Adipocyte (in vitro differentiated cells): ENCODE measurements at places on chromosomes 3 and 15.

DNA sequence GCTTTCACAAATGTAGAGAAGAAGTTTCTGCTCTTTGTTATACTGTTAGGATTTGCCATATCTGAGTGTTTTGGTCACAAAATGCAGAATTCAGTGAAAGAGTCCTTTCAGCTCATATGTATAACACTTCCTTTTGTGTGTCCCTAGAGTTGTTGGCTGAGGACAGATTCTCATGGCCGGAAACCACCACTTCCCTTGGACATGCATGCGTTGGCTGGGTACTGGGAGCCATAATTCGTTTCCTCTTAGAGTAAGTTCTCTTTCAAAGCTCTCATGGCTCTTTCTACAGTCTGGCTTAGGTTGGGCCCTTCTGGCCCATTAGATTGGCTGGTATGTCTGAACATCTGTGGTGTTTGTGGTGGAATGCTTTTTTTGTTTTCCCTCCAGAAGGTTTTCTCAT, 298.5 kb downstream of the DIPK2A start:
- DNase-seq = no peak

DNA sequence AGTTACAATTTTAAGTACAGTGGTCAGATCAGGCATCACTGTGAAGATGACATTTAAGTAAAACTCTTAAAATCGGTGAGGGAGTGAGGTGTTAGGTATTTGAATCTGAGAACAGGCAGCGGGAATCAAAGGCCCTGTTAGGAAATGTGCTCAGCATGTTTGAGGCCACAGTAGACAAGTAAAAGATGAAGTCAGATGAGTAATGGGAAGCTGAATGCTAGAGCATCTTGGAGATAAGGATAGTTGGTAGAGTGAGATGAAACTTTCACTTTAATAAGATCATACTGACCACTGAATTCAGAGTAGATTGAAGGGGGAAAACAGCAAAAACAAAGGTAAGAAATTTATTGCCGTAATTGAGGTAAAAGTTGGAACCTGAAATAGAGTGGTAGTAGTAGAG, 61.6 kb downstream of the DCBLD2 start:
- DNase-seq = no peak

- DNase-seq = no peak
These were observed 66.1 kb downstream of the TPRA1 start for GRCh38 chr3:127524296-127524896.

DNA sequence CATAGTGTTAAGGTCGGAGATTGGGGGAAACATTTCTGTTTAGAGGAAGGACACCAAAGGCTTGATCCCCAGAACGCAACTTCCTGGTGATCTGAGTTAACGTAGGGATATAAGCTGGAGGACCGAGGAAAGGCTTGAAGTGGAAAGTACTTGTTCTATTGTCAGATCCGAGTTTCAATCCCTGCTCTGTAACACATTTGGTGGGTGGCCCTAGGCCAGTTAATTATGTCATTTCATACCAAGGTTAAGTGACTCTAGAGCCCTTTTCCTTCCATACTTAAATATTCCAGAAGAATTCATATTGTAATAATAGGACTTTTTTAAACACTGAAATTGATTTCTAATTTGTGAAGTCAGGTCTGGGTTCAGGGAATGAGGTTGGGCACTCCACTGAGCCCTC, 80.9 kb downstream of the RPLP1 start:
- DNase-seq = no peak

- no peak for DNase-seq
These were observed 15.0 kb downstream of the KAT2B start for GRCh38 chr3:20055020-20055775.

DNA sequence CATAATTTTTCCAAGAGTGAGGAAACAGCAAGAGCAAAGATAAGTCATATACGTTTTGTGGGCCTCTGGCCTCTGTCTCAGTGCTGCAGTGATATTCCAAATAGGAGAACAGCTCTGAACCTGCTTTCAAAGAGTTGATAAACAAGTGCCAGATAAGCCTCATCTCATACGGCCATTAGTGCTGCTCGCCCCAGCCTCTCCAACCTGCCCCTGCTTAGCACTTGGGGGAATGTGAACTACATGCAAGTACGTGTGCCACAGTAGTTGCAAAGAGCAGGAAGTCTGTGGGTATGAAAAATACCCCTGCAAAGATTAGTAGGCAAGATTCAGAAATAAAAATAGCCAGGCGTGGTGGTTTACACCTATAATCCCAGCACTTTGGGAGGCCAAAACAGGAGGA, 14.0 kb downstream of the DAPK2 start:
- no peak for DNase-seq

GRCh38 chr15:65827065-65827464, 35.0 kb upstream of the DENND4A start:
- no peak for DNase-seq
